ENCODE measurements at places on chromosomes 5 and 9. TPM values are rescaled to one million over a fixed set of nuclear protein-coding genes. Genes with fewer than 3 reads are reported as not detected.

Gene DUSP1
- total RNA-seq: 9.5 TPM

Gene CDH9
- total RNA-seq: 0.21 TPM

Gene IFNA2
- total RNA-seq: not detected

Gene SLC25A2
- total RNA-seq: 0.24 TPM

Gene CCNO
- 0.44 TPM for total RNA-seq

Gene ARRDC3
- 25.1 TPM for total RNA-seq

- H3K27me3 ChIP-seq: no peaks in the 10 kb centered on the region
- no peaks in the 10 kb centered on the region for H3K36me3 ChIP-seq
- H3K27ac ChIP-seq: peak overlapping the region; percentile 97
- DNase-seq: peak; percentile 76
- peaks cover 48% of the 10 kb centered on the region for H3K4me1 ChIP-seq
Observed at GRCh38 chr5:176543428-176544182, 5.5 kb upstream of the CDHR2 start.

GRCh38 chr5:153187503-153187902 is 303.0 kb upstream of the GRIA1 start:
- no peak for DNase-seq
- H3K4me3 ChIP-seq: no peak overlapping the region
- no peaks in the 10 kb centered on the region for H3K27me3 ChIP-seq
- H3K4me1 ChIP-seq: no peaks in the 10 kb centered on the region

GRCh38 chr9:108772301-108772894 is 83.4 kb downstream of the ACTL7B start:
- H3K4me3 ChIP-seq: no peak overlapping the region
- H3K36me3 ChIP-seq: peaks cover 5% of the 10 kb centered on the region
- DNase-seq: no peak
- H3K27ac ChIP-seq: no peak overlapping the region
- peaks cover 20% of the 10 kb centered on the region for H3K4me1 ChIP-seq

GRCh38 chr5:57216714-57217113 is 42.9 kb downstream of the GPBP1 start:
- no peaks in the 10 kb centered on the region for H3K27me3 ChIP-seq
- H3K4me1 ChIP-seq: peaks cover 28% of the 10 kb centered on the region
- H3K4me3 ChIP-seq: no peak overlapping the region
- no peak for DNase-seq

- H3K27me3 ChIP-seq: no peaks in the 10 kb centered on the region
- H3K4me1 ChIP-seq: peaks cover 5% of the 10 kb centered on the region
- no peak for DNase-seq
- H3K27ac ChIP-seq: no peak overlapping the region
- no peak overlapping the region for H3K4me3 ChIP-seq
Observed at GRCh38 chr5:44365345-44365744, 23.9 kb downstream of the FGF10 start.

GRCh38 chr9:83384214-83384613 is 154.0 kb downstream of the FRMD3 start:
- no peak overlapping the region for H3K27ac ChIP-seq
- H3K27me3 ChIP-seq: no peaks in the 10 kb centered on the region
- H3K4me1 ChIP-seq: no peaks in the 10 kb centered on the region
- H3K36me3 ChIP-seq: no peaks in the 10 kb centered on the region
- no peak overlapping the region for H3K4me3 ChIP-seq
- no peak for DNase-seq

DNA sequence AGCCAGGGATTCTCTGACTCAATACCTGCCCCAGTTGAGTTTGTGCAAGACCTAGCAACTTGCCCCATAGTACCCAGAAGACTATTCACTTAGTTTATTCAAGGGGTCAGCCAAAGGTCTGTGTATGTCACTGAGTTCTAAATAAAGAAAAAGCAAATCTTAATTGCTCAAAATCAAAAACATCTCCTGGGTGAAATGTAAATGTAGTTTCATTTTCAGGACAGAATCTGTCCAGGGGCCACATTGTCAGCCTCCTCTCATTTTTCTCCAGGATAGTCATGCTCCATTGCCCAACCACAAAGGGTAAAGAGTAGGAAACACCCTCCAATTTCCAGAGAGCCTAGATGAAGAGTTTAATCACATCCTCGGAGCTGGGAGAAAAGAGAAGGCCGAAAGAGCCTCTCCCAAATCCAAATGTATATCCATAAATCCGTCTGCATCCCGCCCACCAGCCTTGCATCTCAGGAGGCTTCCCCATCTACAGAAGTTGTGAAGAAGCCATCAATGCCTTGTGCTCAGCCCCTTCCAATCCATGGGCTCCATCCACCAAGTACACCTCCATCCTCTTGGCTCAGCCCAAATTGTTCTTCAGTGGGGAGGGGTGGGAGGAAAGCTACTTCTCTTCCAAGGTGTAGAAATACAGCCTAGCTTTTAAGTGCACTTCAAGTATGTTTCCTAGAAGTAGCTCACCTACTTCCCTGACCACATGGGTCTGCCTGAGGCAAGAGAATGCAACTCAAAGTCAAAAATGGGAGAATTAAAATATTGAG is 26.9 kb downstream of the ADAM19 start:
- H3K4me3 ChIP-seq: no peak overlapping the region
- H3K4me1 ChIP-seq: peaks cover 9% of the 10 kb centered on the region
- H3K27me3 ChIP-seq: no peaks in the 10 kb centered on the region
- no peak overlapping the region for H3K27ac ChIP-seq
- H3K36me3 ChIP-seq: peaks cover 5% of the 10 kb centered on the region

DNA sequence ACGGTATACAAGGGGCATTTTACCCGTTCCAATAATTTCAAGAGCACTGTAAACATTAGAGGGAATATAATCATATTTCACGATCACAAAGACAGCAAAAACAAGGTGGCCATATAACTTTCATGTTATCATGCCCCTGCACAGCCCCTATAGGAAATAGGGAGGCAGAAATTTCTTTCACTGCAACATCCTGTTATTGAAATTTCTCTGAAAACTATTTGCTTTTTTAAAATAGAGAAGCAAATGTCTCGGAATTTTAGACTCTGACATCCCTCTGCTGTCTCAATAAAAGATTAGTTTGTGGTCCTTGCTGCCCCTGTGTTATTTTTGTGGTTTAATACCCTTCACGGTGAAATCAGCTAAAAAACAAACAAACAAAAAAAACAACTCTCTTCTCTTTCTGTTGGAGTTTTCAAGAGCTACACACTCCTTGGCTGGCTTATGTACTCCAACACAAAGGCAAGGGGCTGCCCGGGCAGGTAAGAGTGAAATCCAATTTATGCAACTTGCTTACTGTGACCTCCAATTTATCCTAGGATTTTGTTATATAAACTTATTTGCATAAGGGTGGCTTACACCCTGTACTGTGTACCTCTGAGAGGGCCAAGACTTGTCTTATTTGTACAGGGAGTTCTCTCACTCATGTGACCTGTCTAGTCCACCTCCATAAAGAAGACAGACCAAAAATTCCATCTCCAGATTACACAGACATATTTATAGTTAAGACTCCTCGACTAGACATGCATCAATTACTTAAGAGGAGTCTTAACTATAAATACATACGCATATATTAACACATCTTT is 223.6 kb downstream of the MLLT3 start:
- no peaks in the 10 kb centered on the region for H3K36me3 ChIP-seq
- no peak for DNase-seq
- peaks cover 21% of the 10 kb centered on the region for H3K4me1 ChIP-seq
- no peak overlapping the region for H3K4me3 ChIP-seq
- no peaks in the 10 kb centered on the region for H3K27me3 ChIP-seq

- peak overlapping the region; percentile 99 for H3K27ac ChIP-seq
- peaks cover 26% of the 10 kb centered on the region for H3K4me1 ChIP-seq
- no peak for DNase-seq
- no peaks in the 10 kb centered on the region for H3K27me3 ChIP-seq
- H3K4me3 ChIP-seq: peak overlapping the region; percentile 97
- peaks cover 27% of the 10 kb centered on the region for H3K36me3 ChIP-seq
Observed at GRCh38 chr5:139341187-139341688, 416 bp upstream of the PAIP2 start.

Data from WTC11 (cell line).